Right lung (tissue), 10 donors: ENCODE measurements at places on chromosomes 3 and 15.

DNA sequence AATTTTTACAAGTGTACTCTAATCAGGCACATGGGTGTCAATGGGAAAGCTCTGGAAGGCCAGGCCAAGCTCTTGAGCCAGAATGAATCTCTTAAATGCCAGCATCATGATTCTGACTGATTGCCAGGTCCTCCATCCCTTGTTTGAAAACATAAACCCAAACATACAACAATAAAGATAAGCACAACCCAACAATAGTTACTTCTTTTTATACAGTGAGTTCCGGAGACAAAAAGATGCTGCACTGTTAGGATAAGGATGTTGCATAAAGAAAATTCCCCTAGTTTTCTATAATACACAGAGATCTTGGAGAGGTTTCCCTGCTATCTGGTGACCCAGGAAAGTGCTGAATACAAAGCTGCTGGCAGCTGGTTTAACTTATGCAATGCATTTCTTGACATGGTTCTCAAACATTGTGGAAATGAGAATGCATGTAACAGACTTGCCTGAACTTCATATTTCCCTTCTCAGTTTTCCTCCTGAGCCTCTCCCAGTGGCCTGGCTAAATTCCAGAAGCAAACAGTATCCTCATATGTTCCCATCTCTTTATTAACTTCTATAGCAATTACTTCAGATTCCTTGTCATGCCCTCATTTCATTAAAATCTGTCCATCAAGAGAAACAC is 180.1 kb upstream of the PRICKLE2 start:
- peak; percentile 71 for DNase-seq

GRCh38 chr15:66126456-66126855 is 127.1 kb downstream of the MEGF11 start:
- no peak for DNase-seq

GRCh38 chr3:168844472-168844871 is 748.7 kb upstream of the GOLIM4 start:
- no peak for DNase-seq

DNA sequence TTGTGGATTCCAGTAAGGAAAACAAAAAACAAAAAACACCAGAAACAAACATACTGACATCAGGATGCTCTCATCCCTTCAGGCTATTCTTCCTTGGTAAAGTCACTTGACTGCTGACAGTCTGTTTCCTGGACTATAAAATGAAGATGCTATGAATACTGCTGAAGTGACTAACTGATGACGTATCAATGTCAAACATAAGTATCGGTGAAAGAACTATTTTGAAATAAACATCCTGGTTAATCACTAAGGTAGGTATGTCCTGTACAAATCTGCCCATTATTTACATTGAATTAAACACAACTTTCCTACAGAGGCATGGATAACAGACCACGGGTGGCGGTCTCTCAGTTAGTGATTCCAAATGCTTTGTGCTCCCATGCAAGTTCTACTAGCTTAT is 45.9 kb downstream of the CHAC1 start:
- DNase-seq: no peak

DNA sequence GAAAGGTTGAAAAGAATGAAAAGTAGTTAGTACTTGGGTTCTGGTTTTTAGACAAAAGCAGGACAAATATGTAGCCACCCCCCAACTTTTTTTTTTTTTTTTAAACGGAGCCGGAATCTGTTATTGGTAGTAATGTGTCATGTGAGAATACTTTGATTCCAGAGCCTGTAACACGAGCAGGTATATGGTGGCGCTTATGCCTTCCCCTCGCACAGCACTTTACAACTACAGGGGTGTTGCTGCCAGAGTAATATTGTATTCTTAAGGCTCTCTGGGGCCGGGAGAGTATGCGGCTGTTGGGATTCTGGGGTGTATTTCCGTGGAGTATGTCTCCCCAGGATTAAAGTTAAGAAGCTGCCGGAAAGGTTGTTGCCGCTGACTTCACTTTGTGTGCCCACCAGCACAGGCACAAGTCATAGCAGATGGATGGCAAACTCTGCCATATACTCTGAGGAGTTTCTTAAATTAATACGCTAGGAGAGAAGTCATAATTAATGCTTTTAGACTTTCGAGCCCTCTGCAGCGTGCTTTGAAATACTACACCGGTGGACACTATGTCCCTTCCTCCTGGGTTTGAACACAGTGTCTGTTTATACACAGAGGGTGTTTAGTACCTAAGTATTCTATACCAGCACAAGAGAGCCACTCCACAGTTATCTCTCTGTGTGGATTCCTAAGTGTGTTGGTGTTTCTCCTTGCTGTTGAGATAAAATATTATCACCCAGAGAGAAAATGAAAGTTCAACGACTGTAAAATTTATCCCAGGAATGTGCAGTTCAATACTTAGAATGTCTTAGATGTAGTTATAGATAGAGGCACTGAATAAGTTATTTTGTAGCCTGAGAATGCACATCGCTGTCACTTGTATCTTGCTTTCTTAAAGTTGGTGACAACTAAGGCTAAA is 1.4 kb downstream of the MBNL1 start:
- no peak for DNase-seq

GRCh38 chr3:120563356-120564022 is 32.6 kb upstream of the NDUFB4 start:
- DNase-seq: no peak

- no peak for DNase-seq
Observed at GRCh38 chr15:51602484-51602883, 20.1 kb downstream of the DMXL2 start.

DNA sequence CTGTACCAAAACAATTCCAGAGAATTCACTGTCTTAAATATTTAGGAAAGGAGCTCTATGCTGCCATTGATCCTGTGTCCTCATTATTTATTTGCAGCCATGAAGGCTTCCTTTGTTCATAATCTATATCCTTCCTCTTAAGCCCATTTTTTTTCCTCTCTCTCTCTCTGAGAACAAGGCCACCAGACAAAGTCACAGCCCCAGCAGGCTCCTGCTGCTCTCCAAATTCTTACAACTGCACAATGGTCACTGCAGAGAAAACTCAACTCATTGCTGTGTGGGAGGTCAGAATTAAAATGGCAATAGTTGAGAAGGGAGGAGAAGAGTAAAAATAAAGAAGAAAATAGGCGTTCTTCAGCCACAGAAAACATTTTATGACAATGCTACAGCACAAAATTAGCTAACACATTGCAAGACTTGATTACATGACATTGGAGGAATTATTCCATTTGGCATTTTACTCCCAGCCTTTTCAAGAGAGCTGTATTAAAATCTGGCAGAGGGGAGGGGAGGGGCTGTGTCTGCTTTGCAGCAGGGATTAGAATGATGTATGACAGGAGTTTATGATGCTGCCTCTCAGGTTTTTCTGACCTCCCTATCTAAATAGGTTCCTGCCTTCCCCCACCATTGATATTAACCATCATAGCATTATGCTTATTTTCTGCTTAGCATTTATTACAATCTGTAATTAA is 399.7 kb upstream of the THBS1 start:
- peak; percentile 18 for DNase-seq

DNA sequence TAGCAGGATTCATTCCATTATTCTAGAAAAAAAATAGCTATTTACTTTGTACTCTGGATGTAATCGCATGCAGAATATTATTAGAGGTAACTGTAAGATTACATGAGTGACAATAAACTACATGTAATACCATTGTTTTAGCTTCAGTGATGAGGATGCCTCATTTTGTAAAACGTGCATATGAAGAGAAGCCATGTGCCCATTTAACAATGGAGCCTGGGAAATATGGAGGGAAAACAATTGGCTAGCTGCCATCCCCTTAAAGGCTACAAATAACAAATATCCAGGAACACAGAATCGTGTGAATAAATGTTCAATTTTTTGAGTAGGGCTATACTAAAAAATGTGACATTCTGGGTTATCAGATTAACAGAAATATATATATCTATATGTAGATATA is 151.1 kb downstream of the SAMMSON start:
- DNase-seq: no peak

- DNase-seq: no peak
Observed at GRCh38 chr3:53146319-53146891, 14.6 kb upstream of the PRKCD start.

GRCh38 chr15:51240066-51240465 is 98.3 kb downstream of the CYP19A1 start:
- DNase-seq: no peak

- no peak for DNase-seq
Observed at GRCh38 chr15:74428442-74428787, 5.3 kb downstream of the SEMA7A start.

GRCh38 chr3:141302364-141303141 is 65.8 kb upstream of the ZBTB38 start:
- DNase-seq: no peak

DNA sequence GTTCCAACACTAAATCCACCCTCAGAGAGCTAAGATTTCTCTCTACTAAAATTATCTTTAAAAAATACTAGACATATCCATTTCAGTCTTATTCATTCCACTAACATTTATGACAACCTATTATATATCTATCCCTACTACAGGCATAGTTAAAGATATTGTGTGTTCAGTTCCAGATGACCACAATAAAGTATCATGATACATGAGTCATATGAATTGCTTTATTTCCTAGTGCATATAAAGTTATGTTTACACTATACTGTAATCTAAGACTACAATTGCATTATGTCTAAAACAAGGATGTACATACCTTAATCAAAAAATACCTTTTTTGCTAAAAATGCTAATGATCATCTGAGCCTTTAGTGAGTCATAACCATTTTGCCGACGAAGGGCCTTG is 19.4 kb downstream of the SHOX2 start:
- no peak for DNase-seq

GRCh38 chr3:184563561-184563925 is 2.0 kb downstream of the EPHB3 start:
- DNase-seq: no peak

- DNase-seq: peak; percentile 29
Observed at GRCh38 chr3:27279123-27279522, 90.1 kb downstream of the NEK10 start.

DNA sequence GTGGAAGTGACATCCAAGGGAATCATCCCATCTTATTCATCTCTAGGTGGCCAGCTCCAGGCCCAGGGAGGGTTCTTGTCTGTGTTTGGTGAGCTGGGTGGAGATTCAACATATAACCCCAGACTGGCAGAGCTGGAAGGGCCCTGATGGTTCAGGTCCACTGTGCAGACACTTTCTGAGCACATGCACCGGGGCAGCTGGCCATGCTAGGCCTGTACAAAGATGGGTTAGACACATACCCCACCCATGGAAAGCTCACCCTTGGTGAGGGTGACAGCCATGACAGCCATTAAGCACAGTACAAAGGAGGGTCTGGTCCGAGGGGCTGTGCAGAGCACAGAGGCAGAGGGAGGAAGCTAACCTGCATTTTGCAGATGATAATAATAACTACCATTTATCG is 100.4 kb downstream of the CORO2B start:
- DNase-seq: no peak

- DNase-seq: no peak
Observed at GRCh38 chr3:64174328-64174727, 50.9 kb downstream of the PRICKLE2 start.

DNA sequence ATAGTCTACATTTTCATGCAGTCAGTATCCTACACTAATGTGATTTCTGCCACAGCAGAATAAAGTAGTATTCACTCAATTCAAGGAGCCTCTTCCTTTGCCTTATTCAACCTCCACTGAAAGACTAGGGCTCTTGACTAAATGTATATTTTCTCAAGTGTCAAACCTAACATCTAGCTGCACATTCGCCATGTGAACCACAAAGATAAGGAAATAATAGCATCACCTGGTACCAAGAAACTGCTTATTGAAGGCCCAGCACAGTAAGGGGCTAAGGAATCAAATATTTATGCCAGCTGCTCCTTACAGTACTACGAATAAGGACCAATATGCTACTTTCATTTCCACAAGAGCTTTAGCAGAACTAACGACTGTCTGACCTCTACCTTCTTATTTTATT is 1.3 kb downstream of the SRP14 start:
- DNase-seq: no peak

DNA sequence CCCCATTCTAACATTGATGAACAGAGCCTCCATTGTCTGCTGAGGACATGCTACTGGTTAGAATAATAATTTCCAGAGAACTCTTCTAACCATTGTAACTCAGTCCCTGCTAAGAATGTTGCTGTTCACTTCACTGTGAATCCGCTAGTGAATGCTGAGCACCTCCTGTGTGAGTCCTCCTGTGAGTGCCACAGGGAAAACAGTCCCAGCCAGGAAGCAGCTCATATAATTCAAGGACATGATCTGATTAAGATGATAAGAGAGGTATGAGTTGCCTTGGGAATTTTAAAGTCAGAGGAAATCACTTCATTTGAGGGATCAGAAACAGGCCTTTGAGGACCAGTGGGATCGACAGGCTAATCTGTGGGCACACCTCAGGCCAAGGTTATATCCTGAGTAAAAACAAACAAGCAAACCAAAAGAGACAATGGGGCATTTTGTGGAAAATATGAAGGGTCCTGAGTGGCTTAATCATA is 33.9 kb upstream of the GPR160 start:
- no peak for DNase-seq

DNA sequence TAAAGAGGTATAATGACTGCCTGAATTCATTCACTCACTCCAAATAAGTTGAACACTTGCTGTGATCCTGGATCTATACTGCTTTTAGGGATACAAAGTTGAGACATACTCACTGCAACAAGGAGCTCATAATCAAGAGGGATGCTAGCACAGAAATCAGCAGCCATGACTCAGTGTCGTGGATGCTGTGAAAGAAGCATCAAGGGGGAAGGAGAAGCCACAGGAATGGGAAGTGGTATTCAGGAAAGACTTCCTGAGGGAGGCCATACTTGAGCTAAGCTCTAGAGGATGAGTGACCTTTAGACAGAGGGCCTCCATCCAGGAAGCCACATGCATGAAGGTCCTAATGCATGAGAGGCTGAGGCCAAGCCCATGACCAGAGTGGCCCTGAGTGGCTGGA is 245.7 kb upstream of the RORA start:
- DNase-seq: no peak

DNA sequence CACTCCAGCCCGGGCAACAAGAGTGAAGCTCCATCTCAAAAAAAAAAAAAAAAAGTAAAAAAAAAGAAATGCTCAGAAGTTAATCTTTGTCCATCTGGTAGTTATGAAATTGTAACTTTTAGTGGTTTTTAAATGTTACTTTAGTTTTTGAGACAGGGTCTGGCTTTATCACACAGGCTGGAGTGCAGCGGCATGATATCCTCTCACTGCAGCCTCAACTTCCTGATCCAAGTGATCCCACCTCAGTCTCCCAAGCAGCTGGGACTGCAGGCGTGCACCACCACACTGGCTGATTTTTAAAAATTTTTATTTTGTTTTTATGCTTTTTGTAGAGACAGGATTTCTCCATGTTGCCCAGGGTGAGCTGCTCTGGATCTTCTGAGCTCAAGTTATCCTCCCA is 1.3 kb downstream of the RNU5B-1 start:
- DNase-seq: no peak

- DNase-seq: no peak
Observed at GRCh38 chr3:11523572-11524101, 120.1 kb downstream of the VGLL4 start.
